NCI-H187 (cell line): ENCODE measurements at places on chromosomes 11 and 22.
A peak's percentile ranks its signal among the peaks of the same experiment; 100 is the strongest.

GRCh38 chr11:60899046-60899936, 7.1 kb downstream of the PRPF19 start:
- DNase-seq, result peak; percentile 14

GRCh38 chr22:22979121-22979724, 91.1 kb upstream of the GNAZ start:
- no peak for DNase-seq

DNA sequence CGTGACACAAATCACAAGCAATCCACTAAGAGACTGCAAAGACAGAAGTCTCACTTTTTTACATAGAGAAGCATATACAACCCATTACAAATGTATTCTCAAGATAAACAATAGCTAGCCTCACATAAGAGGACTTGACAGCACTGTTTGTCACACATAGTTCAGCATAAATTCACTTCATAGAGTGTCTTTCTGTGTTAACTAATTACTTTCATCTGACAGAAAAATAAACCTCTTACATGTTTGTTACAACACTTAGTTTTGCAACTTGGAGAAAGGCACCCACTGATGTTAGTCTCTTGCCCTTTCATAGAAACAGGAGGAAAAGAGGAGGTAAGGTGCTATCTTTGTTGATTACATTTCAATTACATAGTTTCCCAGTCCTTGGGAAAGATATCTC, 2221.9 kb upstream of the RAG2 start:
- no peak for DNase-seq

DNA sequence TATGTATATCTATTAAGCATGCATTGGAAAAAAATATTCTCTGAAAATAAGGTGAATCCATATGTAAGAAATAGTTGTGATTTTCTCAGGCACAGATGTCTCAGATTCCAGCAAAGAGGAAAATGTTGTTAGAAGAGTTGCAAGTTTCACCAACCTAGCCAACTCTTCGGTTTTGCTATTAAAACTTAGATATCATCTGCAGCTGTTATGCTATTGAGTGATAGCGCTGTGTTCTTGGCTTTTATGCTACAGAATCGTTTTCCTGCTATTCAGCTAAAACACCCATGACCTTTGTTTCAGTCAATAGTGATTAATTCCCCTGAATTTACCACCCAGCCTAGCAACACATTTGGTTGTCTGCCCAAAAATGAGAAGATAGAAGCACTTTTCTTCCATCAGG, 795.6 kb upstream of the ANO3 start:
- no peak for DNase-seq
